Left lung (tissue), 14 donors: ENCODE measurements at places on chromosomes 3 and 15. TPM values are rescaled to one million over a fixed set of nuclear protein-coding genes. Genes with fewer than 3 reads are reported as not detected.

DNA sequence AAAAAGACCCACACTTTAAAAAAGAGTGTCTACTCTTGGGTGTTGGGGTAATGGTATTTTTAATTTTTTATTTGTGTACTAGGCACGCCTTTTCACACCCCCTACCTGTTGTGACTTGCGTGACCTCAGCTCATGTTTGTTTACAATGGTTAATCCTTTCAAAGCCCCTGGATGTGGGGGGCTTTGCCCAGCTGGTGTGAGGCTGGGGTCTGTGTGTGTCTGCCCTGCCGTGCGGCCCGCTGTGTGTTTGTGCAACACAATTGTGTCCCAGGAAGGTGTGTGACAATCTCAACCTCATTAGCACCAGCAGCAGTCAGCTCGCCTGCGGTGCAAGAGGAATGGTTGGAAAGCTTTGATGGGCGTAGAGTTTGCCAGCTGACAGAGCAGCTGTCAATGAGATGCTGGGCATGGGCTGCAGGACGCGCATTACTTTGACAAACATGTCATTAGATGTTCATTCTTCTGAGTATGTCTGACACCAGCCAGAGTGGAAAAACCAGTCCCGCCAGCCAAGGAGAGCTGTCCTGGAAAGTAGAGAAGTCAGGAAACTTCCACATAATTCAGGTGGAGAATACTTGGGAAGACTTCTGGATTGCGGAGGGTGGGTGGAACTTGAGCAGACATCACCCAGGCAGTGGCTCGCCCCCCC is 9.6 kb downstream of the LRRK1 start:
- no peak for DNase-seq

ISL2 gene
- polyA plus RNA-seq, result not detected

- DNase-seq, result peak; percentile 80
These were observed 9.4 kb upstream of the MESP1 start for GRCh38 chr15:89760303-89761008.

ECE2 gene
- polyA plus RNA-seq, result not detected

GRCh38 chr3:143066033-143066432 is 53.5 kb upstream of the CHST2 start:
- DNase-seq, result no peak
